ENCODE measurements at places on chromosomes 1 and 21. TPM values are rescaled to one million over a fixed set of nuclear protein-coding genes. Genes with fewer than 3 reads are reported as not detected.

DNA sequence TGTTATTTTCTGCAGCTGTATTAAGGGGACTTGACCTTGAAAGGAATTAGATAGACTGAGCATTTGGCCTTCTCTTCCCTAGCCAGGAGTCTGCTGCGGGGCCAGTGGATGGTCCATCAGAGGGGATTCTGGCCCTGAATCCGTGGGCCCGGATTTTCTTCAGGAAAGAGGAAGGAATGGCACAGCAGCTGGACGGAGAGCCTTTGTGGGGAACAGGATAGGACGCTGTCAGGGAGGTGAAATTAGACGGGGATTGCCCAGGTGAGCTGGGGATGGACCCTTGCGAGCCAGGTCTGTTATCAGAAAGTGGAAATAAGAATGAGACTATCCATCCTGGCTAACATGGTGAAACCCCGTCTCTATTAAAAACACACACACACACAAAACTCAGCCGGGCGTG lies 1.7 kb upstream of the C2CD2 start:
- no peaks in the 10 kb centered on the region for H3K27me3 ChIP-seq
- peaks cover 6% of the 10 kb centered on the region for H3K4me1 ChIP-seq
- DNase-seq, result no peak
- H3K4me3 ChIP-seq, result no peak overlapping the region
- H3K27ac ChIP-seq, result no peak overlapping the region
- H3K36me3 ChIP-seq, result no peaks in the 10 kb centered on the region

DNA sequence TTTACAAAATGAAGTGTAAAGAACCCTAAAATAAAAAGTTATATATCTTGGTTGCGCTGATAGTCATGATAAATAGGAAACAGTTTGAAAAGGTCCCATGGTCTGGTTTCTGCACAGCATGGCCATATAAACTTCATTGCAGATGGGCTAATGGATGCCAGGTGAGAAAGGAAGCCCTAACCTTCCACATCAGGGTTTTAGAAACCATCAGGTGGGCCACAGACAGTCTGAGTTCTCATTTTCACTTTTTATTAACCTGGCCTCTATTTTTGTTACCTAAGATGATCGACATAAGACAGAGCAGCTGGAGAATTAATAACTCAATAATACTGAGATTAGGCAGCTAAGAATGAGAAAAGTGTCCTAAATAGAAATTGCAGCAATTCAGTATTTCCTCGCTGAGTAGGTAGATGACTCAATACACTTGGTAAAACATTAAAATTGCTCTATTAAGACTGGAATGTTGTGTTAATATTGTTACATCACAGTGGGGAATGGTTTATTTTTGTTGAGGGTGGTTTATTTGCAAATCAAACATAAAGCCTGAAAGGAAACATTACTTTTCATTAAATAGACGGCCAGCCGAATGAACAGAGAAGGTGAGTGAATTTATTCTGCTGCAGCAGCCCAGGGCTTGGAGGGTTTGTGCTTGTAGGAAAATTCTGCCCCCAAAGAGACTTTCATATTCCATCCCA lies 21.1 kb downstream of the C1orf21 start:
- H3K36me3 ChIP-seq, result no peaks in the 10 kb centered on the region
- no peaks in the 10 kb centered on the region for H3K4me1 ChIP-seq
- DNase-seq, result no peak
- no peak overlapping the region for H3K4me3 ChIP-seq
- H3K27ac ChIP-seq, result no peak overlapping the region

DNA sequence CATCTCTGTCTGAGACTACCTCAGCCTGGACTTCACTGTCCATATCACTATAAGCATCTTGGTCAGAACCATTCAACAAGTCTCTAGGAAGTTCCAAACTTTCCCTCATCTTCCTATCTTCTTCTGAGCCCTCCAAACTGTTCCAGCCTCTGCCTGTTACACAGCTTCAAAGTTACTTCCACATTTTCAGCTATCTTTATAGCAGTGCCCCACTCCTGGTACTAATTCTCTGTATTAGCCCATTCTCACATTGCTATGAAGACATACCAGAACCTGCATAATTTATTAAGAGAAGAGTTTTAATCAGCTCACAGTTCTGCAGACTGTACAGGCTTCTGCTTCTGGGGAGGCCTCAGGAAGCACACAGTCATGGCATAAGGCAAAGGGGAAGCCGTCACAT lies 15.7 kb upstream of the DPH5 start:
- DNase-seq, result no peak
- no peaks in the 10 kb centered on the region for H3K4me1 ChIP-seq
- H3K27ac ChIP-seq, result no peak overlapping the region
- H3K36me3 ChIP-seq, result no peaks in the 10 kb centered on the region

DNA sequence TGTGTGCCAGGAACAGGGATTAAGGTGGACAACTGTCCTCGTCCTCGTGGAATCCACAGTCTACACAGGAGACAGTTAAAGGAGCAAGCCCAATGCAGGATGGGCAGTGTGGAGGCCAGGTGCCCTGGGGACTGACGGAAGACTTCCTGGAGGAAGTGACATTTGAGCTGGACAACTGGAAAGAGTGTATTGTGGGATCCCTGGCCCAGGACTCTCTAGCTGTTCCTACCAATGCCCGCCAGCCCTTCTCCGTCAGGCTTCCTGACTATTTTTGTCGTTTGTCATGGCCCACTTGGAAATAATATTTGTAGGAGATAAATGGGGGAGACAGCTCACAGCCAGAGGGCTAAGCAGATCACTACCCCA lies 235.3 kb downstream of the TOMM20 start:
- no peak overlapping the region for H3K4me3 ChIP-seq
- DNase-seq, result no peak
- H3K36me3 ChIP-seq, result no peaks in the 10 kb centered on the region
- no peak overlapping the region for H3K27ac ChIP-seq

Gene VANGL1
- 2.1 TPM for polyA plus RNA-seq

Gene TRAF3IP3
- 446 TPM for polyA plus RNA-seq
